Eye (tissue), 1 donor: ENCODE measurements at places on chromosomes 7 and 10.

DNA sequence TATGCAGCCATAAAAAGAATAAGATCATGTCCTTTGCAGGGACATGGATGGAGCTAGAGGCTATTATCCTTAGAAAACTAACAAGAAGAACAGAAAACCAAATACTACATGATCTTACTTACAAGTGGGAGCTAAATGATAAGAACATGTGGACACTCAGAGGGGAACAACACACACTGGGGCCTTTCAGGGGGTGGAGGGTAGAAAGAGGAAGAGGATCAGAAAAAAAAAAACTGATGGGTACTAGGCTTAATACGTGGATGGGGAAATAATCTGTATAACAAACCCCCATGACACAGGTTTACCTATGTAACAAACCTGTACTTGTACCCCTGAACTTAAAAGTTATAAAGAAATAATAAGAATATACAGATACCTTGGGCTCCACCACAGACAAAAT lies 514.2 kb downstream of the ARL4A start:
- DNase-seq = no peak

GRCh38 chr7:45136106-45137060 lies 21.2 kb upstream of the RAMP3 start:
- peak; percentile 89 for DNase-seq

- DNase-seq = no peak
These were observed 72.9 kb upstream of the LOXL4 start for GRCh38 chr10:98340940-98341310.

DNA sequence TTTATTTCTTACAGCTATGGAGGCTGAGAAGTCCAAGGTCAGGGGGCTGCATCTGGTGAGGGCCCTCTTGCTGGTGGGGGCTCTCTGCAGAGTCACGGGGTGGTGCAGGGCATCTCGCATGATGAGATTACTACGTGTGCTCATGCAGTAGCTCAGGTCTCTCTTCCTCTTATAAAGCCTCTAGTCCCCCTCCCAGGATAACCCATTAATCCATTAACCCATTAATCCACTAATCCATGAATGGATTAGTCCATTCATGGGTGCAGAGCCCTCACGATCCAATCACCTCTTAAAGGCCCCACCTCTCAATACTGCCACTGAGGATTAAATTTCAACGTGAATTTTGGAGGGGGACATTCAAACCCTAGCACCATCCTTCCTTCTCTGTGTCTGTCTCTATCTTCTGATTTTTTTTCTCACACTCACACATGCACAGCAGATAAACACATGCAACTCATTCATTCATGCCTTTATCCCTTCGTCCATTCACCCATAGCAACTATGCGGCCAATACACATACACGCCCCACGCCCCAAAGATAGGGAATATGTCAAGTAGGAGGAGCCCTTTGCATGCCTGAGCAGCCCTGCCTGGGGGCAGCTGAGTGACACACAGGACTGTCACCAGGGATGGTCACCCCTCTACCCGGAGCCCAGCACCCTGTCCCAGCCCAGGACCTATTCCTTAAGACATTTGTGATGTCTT lies 86.5 kb downstream of the C10orf105 start:
- no peak for DNase-seq

GRCh38 chr7:47493976-47494911 lies 87.7 kb downstream of the TNS3 start:
- DNase-seq = no peak

GRCh38 chr10:13690281-13690825 lies 103.6 kb downstream of the PRPF18 start:
- no peak for DNase-seq

DNA sequence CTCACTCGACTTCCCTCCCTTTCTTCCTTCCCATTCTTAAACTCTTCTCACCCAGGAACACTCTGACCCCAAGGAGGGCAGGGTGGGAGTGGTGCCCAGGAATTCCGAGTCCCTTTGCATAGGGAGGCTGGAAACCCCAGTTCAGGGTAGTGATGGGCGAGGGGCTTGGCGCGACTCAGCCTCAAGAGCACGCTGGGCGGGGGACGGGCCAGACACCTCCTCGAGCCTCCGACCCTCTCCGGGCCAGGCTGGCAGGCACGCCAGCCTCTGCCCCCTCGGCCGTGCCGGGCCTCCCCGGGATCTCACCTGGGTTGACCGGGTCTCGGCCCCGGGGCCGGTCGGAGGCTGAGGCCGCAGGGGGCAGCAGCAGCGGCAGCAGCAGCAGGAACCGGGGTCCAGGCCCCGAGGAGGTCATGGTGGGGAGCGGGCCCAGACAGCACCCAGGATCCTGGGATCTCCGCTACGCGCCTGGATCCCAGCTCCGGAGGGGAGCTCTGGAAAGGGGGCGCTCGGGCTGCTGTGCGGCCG lies 457 bp downstream of the PLOD3 start:
- peak; percentile 43 for DNase-seq

- no peak for DNase-seq
These were observed 24.4 kb upstream of the VSIR start for GRCh38 chr10:71797533-71798307.

- no peak for DNase-seq
These were observed 14.0 kb downstream of the ITPRIP start for GRCh38 chr10:104324221-104324686.

GRCh38 chr10:101888251-101888949 lies 44.8 kb upstream of the KCNIP2 start:
- DNase-seq = no peak

DNA sequence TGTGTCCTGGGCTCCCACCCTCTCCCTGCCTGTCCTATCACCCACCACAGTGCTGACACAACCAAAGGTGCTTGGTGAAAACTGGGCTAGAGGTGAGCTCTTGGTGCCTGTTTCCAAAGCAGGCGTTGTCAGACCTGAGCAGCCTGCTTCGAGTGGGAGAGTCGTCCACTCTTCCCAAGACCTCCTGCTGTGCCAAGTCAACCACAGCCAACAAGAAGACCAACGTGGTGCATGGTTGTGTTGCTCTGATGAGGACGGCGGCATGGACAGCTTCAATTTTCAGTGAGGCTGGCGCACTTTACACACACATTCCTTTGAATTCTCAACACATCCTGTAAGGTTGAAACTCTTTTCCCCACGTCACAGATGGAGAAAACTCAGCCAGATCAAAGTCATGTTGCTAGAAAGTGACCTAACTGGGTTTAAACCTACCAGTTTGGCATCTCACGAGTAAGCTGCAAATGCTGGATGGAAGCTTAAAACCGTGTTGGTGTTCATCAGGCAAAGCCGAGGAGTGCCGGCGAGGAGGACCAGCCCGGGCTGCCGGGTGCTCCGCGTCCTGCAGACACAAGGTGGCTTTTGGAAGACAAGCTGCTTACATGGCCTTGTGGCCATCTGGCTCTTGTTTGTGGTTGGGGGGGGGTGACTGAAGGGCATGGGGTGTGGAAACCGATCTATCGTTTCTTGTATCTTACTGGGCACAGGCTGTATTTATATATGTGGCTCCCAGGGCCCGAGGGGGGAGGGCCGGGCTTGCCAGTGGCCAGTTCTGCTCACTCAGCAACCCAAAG lies 39.3 kb downstream of the INSIG1 start:
- DNase-seq = no peak

GRCh38 chr10:29378106-29378505 lies 89.2 kb downstream of the LYZL1 start:
- DNase-seq = no peak

- DNase-seq = no peak
These were observed 594.8 kb downstream of the ZWINT start for GRCh38 chr10:55766212-55766611.

DNA sequence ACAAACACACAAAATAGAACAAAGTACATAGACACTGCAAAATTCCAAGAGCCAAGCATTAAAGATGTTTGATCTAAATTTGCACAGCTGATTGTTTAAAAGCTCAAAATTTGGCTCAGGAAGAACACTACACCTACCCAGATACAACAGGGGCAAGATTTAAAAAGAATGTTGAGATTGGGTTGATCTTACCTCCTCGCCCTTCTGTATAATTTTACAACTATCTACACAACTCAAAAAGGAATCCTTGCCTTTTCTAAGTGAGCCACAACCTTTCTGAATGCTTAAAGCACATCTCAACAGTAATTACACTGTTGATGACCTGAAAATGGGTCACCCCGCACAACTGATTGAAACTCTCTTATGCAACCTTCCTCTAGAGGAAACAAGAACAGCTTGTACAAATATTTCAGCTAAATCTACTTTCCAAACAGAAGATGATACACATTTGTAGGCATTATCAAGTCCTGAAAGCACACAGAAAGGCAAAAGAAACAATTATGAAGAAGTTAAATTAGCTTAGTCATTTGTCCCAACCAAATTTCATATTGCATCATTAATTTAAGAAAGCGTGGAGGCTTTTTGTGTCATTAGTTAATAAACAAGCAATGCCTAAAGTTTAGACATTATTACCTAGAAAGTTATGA lies 75.5 kb downstream of the UBE2H start:
- no peak for DNase-seq

- no peak for DNase-seq
These were observed 251.9 kb upstream of the PTER start for GRCh38 chr10:16184906-16185305.

- DNase-seq = no peak
These were observed 110.3 kb upstream of the ARID5B start for GRCh38 chr10:61791216-61791615.

- no peak for DNase-seq
These were observed 33.6 kb downstream of the JMJD1C start for GRCh38 chr10:63431962-63432797.

DNA sequence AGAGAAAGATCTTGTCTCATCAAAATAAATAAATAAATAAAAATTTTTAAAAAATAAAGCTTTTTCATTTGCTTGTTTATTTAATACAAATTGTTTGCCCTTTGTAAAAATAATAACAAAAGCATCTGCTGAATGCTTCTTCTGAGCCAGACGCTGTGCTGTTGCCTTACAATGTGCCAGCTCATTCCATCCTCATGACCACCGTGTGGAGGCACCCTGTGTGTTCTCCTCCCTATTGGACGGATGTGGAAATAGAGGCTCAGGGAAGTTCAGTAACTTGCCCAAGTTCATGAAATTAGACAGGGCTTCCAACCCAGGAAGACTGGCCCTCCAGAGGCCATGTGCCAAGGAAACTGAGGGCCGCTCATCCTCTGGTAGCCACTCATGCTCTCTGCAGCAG lies 120.6 kb downstream of the SH3PXD2A start:
- no peak for DNase-seq

- no peak for DNase-seq
These were observed 63.5 kb downstream of the MGMT start for GRCh38 chr10:129530581-129530980.

GRCh38 chr7:88300401-88300945 lies 6.2 kb downstream of the STEAP4 start:
- no peak for DNase-seq

DNA sequence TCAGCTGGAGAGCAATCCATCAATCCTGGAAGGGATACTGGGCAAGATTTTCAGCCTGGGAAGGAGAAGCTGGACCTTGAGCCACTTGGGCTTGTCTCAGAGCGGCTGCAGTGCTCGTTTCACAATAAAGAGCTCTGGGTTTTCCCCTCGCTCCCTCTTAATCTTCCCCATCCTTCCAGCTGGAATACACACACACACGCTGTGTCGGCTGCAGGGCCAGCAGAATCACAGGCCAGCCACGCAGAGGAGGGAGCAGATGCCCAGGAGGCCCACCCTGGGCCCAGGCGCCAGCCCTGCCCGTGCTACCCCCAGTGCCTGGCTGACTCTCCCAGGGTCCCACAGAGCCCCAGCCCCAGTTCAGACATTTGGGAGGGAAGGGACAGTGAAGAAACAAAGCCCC lies 255.1 kb downstream of the TNS3 start:
- DNase-seq = peak; percentile 74

GRCh38 chr7:32047801-32048200 lies 22.4 kb downstream of the PDE1C start:
- DNase-seq = no peak

DNA sequence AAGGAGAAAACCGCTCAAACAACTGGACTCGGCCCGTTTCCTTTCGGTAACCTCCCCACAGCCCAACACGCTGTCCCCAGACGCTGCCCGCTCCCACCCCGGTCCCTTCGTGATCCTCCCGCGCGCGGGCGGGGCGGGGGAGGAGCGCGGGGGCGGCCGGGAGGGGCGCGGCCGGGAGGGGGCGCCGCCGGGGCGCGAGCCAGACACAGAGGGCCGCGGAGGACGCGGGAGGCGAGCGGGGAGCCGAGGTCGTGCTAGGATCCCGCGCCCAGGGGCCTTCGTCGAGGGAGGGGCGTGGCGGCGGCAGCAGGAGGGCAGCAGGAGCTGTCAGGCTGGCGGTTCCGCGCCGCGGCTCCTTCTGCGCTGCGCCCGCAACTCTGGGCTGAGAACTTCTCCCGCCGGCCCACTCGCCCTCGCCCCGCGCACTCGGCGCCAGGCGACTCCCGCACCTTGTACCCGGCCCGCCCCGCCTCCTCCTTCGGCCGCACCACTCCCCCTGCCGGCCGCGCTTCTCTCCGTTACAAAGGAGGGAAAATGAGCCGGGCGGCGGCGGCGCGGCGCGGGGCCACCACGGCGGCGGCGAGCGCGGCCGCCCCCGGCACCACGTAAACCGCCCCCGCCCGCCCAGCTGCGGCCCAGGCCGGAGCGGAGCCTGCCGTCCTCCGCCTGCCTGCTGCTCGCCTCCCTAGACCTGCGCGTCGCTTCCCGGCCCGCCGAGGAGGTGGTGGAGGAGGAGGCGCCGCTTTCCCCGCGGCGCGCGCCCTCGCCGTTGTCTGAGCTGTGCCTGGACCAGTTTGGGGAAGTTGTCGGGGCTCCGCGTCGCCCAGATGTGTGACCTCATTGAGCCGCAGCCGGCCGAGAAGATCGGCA lies at the start of gene CDK14:
Gene CDK14, plus strand, starts transcription at position 521 of the 870 bp plus-strand sequence. Its CDS starts 307 bp downstream, at position 828.
- peak; percentile 94 for DNase-seq

DNA sequence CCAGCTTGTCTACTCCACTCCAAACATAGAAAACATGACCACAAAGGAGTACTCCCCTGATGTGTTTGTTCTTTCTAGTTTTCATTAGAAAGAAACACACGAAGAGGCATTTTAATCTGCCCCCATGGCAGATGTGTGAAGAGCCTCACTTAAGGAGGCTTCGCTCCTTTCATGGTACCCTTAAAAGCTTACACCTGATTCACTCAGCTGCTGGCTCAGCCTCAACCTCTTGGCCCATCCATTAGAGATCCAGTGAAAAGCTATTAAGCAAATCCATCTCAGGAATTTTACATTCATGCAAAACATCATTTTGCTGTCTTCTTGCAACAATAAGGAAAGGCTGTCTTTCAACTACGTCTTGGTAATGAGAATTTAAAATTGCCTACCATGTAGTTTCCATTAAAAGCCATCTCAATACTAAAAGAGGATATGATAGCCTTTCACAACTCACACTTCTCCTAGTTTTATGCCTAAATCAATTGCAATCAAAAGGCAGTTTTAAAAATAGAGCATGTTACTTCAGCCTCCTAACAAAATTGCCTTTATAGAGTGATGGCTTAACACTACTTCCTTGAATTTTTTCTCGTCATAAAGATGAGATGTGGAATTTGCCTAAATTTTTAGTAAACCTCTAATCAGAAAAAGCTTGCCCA lies 22.7 kb downstream of the MACC1 start:
- DNase-seq = no peak

- no peak for DNase-seq
These were observed 142.6 kb downstream of the SND1 start for GRCh38 chr7:127794551-127794950.

GRCh38 chr7:45401155-45401554 lies 173.0 kb upstream of the ADCY1 start:
- DNase-seq = no peak

- DNase-seq = peak; percentile 30
These were observed 509.9 kb downstream of the PARD3 start for GRCh38 chr10:34305189-34305588.

- DNase-seq = no peak
These were observed 4.1 kb downstream of the HOXA9 start for GRCh38 chr7:27161214-27161720.
